ENCODE measurements at places on chromosomes 2 and 18.

- DNase-seq, result no peak
Measured at GRCh38 chr2:44367591-44367990, 5.8 kb downstream of the CAMKMT start.

DNA sequence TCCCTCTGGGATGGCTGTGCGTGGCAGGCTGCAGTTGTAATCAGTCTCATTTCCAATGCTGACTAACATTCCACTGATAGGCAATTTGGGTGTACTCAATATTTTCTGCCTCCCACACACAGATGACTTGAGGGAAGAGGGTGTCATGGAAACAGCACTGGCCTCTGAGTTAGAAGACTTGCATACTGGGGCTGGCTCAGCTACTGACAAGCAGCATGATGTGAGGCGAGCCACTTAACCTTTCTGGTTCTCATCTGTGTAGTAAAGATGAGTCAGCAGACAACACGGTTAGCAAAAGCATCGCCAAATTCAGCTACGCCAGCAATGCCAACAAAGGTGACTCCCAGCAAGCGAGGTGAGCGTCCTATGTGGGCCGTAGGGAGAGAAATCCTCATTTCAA, 73.5 kb downstream of the COLEC12 start:
- DNase-seq, result no peak

DNA sequence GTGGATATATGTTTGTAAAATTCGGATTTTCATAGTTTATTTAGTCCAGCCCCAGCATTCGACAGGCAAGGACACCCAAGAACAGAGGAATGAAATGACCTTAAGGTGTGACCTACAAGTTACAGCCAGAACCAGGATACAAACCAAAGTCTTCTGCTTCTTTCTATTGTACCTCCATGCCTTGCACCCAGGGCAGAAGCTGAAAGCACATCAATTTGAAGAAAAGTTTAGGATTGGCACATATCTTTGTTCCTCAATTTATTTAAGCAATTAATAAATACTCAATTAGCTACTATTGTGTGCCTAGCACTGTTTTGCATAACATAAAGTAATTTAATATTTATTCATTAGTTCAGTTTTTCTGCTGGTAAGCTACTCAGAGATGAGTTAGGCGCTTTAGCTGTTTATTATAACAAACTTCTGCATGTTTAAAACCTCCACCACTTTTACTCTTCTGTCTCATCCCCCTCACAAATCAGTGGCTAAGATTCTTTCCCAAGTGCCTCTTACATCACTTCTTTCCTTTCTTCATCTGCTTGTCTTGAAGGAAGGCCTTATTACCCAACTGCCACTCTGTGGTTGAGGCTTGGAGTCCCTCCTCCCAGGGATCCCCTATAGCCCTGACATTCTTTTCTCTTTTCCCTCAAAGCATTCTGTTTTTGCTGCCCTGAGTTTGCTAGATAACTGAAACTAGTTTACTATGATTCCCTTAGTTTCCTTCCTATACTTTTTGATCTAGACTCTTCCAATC, 37.1 kb upstream of the DARS1 start:
- no peak for DNase-seq

DNA sequence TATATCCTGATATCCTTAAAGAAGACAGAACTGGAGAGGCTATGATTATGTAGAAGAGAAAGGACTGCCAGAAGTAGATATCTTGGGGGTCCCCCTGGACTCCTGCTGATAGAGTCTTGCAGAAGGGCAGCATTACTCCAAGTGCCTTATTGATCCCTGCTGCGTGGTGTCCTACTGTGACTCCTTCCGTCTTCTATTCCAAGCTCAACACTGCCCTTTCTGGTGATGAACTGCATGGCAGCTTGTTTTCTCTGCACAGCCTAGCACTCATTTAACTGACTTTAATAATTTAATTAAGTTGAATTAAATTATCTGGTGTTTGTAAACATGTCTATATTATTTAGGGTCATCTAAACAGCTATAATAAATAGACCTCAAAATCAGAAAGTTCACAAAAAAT, 194.1 kb upstream of the DSEL start:
- DNase-seq, result no peak

DNA sequence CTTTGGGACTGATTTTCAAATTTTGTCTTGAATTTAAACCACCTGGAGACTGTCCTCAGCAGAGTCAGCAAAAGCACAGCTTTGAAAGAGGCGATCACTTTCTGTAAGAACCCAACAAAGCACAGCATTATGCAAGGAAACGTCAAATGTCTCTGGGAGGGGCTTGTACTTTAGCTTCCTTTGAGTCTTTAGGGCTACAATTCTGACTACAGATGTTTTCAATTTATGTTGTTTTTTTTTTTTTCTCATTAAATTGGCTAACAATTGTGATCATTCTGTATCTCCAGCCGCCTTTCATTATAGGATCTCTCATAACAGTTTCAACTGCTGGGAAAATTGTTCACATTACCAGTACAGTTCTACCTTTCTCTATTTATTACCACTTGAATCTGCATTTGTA, 48.3 kb downstream of the COL3A1 start:
- DNase-seq, result no peak

Measured in B cell (primary cell).